Fibroblast of skin of left biceps (primary cell): ENCODE measurements at places on chromosomes 2 and 18.

DNA sequence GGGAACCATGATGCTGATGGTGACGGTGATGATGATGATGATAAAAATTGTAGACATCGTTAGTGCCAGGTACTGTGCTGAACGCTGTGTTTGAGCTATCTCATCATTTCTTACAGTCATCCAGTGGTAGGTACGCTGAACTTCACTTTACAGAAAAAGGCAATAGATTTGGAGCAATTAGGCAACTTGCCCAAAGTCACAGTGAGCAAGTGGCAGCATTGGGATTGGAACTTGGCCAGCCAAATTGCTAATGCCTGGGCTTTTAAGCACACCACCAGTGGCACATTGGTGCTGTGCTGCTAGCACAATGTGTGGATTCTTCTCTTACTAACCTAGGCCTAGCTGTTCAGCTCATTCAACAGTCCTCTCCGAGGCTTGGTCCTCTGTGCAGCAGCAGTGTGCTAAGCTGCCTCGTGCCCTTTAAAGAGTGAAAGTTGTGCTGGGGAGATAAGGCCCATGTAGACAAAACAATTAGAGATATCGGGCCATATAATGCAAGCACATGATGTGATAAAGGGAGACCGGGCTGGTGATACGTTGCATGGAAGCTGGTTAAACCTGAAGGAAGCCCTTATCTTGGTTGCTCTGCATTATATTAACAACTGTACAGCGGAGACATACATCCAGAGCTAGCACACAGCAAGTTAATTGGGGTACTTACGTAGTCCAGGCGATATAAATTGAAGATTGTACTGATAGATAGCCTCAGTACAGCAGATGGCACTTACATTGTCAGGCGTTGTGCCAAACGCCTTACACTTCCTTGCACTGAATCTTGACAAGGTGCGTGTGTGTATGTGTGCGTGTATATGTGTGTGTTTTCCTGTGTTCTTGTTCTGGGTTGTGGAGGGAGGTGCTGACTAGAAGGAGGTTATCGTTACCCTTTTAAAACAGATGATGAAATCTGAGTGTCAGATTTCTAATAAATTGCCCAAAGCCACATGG, 28.4 kb downstream of the HK2 start:
- no peak for DNase-seq

DNA sequence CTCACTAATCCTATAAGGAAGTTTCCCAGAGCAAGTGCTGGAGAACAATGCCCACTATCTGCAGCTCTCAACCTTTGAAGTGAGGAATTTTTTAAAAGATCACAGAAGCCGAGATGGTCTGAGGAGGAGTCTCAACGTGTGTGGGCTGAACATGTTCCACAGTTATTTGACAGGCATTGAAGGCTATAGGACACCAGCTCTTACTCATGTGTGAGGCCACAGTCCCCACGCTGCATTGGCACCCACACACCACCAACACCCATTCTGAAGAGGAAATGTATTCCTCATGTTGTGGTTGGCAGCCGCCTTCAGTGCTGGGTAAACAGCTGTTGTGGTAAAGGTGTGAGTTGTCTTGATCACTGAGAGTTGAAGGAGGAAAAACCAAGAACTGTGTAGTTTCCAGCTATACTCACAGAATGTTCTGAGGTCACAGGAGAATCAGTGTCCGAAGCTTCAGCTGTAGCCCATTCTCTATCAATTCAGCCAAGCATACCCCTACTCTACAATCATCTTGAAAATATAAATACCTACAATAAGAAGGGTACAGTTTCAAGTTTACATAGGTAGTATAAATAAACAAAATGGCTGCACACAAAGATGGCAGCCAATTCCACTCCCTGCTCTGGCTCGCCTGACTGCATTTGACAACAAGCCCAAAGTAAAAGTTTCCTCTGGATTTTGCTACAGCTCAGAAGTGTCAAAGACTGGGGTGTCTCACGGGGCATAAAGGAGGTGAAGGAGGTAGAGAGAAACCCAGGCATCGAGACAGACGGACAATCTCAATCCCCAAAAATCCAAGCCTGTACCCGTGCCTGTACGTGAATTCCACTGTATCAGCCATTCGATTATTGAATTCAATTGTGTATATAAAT, 12.1 kb downstream of the CD226 start:
- no peak for DNase-seq

DNA sequence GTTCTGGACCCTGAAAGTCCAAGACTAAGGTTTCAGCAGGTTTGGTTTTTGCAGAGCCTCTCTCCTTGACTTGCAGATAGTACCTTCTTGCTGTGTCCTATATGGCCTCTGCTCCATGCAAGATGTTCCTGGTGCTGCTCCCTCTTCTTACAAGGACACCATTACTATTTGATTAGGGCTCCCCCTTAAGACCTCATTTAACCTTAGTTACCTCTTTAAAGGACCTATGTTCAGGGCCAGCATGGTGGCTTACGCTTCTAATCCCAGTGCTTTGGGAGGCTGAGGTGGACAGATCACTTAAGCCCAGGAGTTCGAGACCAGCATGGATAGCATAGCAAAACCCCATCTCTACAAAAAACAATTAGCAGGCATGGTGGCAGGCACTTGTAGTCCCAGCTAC, 179.0 kb downstream of the SLC39A10 start:
- no peak for DNase-seq

- DNase-seq: no peak
These were observed 96.0 kb downstream of the ACKR3 start for GRCh38 chr2:236665572-236666118.

GRCh38 chr2:209086761-209087160, 337.1 kb upstream of the MAP2 start:
- DNase-seq: no peak

GRCh38 chr2:209661286-209661894, 110.2 kb upstream of the UNC80 start:
- no peak for DNase-seq

DNA sequence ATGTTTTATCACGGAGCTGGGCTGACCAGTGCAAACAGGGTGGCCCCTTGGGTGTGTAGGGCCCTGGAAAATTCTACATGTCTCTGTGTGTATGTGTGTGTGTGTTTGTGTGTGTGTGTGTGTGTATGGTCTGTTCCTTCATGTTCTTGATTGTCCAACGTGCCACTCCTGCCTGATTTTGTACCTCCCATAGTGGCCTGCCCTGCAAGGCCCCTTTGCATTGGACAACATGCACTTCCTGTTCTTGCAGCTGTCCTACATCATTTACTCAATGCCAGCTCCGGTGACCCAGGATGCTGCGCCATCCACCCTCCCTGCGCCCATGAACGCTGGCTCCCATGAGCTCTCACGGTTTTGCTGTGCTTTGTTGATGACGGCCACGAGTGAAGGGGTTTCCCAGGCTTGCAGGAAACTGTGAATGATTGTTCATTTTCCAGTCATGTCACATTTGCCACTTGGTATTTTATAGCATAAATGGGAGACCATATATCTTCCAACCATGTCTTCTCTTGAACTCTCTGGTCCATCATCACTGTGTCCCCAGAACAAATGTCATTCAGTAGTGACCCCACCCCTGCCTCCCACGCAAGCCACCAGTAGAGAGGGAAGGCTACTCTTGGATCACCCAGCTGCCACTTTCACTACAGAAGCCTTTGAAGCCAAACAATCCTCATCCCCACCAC, 69.7 kb upstream of the NCK2 start:
- DNase-seq: no peak

DNA sequence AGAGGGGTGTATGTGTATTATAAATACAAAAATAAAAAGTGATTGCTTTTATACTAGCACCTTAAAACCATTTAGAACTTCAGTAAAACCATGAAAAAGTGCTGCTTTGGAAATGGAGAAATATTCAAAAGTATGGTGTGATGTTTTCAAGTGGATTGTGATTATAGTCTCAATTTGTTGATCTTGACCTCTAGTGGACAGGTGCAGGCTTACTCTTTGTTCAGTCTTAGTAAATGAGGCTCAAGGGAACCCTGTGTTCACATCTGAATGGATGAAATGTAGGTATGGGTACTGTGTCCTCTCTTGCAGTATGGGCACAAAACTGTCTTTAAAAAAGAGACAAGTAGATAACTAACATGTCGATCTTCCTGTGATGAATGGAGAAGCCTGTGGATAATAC, 145.8 kb downstream of the MCFD2 start:
- no peak for DNase-seq

GRCh38 chr18:48050176-48050575, 119.7 kb upstream of the SMAD2 start:
- DNase-seq: no peak

GRCh38 chr2:227035711-227036367, 128.2 kb downstream of the COL4A4 start:
- no peak for DNase-seq

GRCh38 chr2:13558368-13558767, 841.6 kb downstream of the TRIB2 start:
- peak; percentile 1 for DNase-seq

DNA sequence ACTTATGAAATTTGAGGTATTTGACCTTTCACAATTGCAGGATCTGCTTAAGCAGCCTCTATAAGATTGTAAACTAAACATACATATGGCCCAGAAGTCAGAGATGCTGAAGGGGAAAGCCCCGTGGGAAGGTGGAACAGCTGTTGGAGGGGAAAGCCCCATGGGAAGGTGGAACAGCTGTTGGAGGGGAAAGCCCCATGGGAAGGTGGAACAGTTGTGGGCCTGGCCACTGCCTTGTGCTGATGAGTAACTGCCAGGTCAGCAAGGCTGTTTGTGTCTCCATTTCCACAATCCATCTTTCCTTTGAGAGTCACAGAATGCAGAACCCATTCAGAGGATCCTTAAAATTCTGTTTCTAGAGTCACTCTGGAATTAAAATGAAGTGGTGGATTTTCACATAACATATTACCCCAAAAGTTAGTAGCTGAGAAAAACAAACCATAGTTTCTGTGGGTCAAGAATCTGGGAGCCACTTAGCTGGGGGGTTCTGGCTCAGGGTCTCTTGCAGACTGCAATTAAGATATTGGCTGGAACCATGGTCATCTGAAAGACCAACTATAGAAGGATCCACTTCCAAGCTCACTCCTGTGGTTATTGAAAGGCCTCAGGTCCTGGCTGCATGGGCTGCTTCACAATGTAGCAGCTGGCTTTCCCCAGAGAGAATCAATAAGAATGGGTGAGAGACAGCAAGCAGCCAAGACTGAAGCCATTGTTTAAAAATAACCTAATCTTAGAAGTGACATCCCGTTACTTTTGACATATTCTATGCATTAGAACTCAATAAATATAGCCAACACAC, 86.6 kb upstream of the CAVIN2 start:
- DNase-seq: no peak

- no peak for DNase-seq
These were observed 12.7 kb downstream of the ICOS start for GRCh38 chr2:203949228-203949627.

DNA sequence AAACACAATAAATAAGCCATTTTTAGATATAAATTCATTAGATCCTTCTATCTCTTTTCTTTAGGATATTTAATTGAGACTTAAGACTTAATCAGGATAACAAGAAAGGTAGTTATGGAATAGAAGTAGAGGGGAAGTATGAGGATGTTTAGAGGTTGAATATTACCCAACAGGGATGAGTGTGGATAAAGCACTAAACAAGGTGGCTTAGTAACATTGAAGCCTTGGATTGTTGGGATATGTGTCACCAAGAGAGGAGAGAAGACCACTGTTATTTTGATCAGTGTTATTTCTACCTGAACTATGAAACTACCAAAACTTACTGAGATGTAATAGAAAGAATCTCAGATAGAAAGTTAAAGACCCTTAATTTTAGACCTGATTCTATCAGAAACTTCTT, 405.7 kb downstream of the PIK3C3 start:
- no peak for DNase-seq
